ENCODE measurements at places on chromosomes 6 and 20.

GRCh38 chr20:2314759-2315439, 19.1 kb downstream of the TGM3 start:
- DNase-seq = peak; percentile 87

- DNase-seq = no peak
Measured at GRCh38 chr20:40414843-40415615, 274.0 kb downstream of the MAFB start.

- DNase-seq = no peak
Measured at GRCh38 chr6:134190883-134191282, 127.0 kb downstream of the SGK1 start.

- peak; percentile 70 for DNase-seq
Measured at GRCh38 chr20:53652090-53652858, 58.6 kb upstream of the ZNF217 start.

DNA sequence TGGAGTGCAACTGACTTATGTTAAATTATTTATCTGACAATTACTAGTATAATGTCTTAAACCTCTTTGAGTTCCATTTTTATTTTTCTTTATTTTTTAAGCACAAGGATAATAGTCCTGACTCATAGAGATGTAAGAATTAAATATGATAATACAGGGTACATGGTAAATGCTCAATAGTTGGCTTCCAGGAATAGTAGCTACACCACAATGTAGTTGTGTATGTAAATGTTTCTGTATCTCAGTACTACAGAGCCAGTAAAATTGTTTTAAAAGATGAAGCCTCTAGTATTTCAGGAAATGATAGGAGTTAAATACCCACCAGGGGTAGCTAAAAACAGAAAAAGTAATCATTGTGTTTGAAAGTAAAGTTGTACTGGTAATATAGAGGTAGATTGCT, 487.4 kb upstream of the IRAK1BP1 start:
- DNase-seq = no peak

GRCh38 chr20:17794400-17794799, 94.6 kb downstream of the BANF2 start:
- DNase-seq = no peak

GRCh38 chr6:38192011-38192410, 372.5 kb downstream of the ZFAND3 start:
- DNase-seq = no peak

GRCh38 chr6:79543886-79544285, 6.7 kb upstream of the LCA5 start:
- no peak for DNase-seq

- peak; percentile 80 for DNase-seq
Measured at GRCh38 chr20:5090191-5090590, 29.6 kb downstream of the PCNA start.

DNA sequence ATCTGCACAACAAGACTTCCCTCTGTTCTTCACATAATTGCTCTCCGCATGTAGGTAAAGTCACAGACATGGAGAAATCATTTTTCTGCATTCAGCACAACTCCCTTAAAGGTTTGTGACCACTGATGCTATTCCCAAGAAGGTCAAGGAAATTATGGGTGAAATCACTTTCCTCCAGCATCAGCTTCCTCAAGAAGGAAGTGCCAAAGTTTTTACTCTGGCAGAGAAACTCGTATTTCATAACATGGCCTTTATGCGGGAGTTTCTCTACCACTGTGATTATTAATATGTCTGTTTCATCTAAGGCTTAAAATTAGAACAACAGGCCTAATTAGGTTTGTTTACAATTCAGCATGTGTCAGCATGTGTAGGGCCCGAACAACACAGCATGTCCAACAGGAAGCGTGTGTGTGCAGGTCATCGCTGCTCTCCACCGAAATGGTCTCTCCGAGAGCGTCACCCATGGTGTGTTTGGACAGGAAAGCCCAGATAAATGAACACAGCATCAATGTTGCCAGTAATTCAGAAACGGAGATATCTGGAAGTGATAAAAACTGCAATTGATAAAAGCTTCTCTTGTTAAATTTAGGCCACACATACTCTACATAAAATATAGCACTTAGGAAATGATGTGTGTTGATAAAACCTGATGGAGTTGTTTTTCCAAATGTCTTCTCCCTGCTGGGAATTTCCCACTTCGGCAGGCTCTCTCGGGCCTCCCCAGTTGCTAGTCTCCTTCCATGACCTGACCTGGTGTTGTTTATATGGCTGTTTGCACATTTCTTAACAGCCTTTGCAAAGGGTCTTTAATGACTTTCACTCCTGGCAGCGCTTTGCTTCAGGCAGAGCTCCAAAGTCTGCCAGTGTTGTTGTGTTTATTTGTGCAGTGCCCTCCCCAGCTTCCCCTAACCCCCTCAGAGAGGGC, 265.1 kb upstream of the CEP162 start:
- no peak for DNase-seq

DNA sequence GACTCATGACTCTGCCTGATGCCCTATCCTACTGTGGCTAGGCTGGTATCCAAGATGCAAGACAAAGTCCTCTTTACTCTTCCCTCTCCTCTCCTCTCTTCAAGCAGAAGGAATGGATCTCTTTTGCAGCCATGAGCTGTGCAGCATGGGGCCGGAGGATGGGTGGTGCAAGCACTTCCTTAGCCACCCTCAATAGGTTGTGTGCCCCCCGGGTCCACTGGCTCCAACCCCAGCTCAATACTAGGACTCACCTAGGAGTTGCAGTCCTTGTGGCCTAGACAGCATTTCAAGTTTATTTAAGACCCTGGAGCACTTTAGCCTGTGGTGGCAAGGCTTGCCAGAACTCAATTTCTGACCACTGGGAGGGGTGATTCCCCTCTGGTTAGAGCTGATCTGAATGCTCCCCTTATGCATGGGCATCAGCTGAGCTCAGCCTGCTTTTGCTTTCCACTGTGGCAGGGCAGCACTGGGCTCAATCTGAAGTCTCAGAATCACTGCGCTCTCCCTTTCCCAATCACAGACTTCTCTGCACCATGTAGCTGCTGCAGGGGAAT, 29.0 kb upstream of the GRM4 start:
- DNase-seq = no peak

- peak; percentile 63 for DNase-seq
Measured at GRCh38 chr6:6736791-6737654, 148.5 kb downstream of the LY86 start.

DNA sequence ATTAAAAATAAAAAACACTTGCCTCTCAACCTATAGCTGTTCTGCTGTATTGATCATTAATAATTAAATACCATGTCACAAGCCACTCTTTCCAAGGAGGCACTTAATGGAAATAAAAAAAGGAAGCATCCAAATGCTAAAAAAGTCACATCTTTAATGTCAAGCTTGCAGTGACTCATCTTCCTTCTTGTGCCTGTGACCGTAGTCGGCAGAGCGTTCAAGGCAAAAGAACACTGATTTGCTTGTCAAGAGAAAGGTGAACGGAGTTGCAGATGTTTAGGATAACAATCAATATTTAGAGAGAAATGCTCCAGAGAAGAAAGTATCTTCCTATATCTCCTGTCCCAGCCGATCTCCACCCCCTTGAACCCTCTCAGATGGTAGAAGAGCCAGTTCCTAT, 341.0 kb upstream of the OPRM1 start:
- no peak for DNase-seq

- peak; percentile 79 for DNase-seq
Measured at GRCh38 chr6:131519670-131520436, 53.2 kb upstream of the ARG1 start.

GRCh38 chr6:168584671-168585070, 143.7 kb downstream of the SMOC2 start:
- DNase-seq = no peak

GRCh38 chr20:16695628-16696027, 34.2 kb upstream of the SNRPB2 start:
- DNase-seq = no peak

- DNase-seq = no peak
Measured at GRCh38 chr6:133503336-133503729, 262.2 kb downstream of the EYA4 start.

GRCh38 chr6:168301648-168302398, 17.8 kb downstream of the DACT2 start:
- no peak for DNase-seq

GRCh38 chr6:159582736-159583135, 110.3 kb downstream of the SOD2 start:
- DNase-seq = no peak

GRCh38 chr6:5580736-5581581, 319.6 kb downstream of the FARS2 start:
- DNase-seq = no peak

DNA sequence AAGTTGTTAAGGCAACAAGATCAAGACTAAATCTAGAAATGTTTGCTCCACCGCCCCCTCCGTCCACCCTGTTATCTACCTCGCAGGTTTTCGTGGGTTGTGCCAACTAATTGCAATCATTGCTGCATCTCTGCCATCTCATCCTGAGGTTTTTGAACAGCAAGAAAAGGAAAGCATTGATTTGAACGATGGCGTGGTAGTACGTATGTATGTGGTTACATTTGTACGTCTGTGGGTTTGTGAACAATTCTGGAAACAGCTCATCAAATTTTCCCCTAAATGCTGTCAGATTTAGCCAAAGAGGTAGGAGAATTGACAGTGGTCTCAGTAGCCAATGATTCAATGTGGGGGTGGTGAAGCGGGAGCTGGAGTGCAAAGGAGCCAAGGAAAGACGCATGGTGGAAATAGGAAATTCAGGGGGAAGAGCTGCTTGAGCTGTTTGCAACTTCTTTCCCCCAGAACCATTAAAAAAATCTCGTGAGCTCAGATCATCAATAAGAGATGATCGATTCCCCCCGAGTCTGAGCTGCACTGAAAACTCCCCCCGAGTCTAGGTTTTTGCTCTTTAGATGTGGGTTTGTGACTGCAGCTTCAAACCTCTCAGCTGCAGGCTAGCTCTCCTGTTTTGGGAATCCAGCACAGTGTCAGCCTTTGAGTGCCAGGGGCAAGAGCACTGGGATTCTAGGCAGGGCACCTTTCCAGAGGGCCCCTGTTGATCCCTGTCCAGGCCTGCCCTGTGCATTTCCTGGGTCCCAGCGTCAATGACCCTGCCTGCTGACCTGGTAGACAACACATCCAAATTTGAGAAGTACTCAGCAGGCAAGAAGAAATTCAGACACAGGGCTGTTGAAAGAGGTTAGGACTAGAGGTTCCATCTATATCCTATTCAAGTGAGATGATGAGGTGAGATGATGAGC, 72.6 kb upstream of the LY86 start:
- DNase-seq = peak; percentile 69

- DNase-seq = no peak
Measured at GRCh38 chr6:45590226-45590625, 212.5 kb upstream of the SUPT3H start.

GRCh38 chr6:84182001-84182400, 45.4 kb downstream of the CEP162 start:
- DNase-seq = no peak

DNA sequence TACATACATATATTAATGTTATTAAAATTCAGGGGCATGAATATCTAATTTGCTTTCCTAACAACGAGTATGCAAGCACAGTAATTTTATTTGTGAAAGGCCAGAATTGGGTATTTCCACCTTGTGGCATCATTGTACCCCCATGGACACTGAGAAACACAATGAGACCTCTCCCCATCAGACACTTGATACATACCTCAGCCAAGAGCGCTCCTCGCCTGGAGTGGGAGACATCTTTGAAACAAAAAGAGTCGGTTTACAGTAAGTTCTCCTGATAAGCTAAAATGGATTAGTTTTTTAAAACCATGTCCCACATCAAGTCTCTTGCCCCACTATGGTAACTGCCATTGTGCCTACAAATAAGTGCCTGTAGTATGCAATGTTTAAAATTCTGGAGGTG, 2.1 kb downstream of the CNR1 start:
- DNase-seq = no peak

- no peak for DNase-seq
Measured at GRCh38 chr6:54286141-54286540, 22.1 kb upstream of the TINAG start.

DNA sequence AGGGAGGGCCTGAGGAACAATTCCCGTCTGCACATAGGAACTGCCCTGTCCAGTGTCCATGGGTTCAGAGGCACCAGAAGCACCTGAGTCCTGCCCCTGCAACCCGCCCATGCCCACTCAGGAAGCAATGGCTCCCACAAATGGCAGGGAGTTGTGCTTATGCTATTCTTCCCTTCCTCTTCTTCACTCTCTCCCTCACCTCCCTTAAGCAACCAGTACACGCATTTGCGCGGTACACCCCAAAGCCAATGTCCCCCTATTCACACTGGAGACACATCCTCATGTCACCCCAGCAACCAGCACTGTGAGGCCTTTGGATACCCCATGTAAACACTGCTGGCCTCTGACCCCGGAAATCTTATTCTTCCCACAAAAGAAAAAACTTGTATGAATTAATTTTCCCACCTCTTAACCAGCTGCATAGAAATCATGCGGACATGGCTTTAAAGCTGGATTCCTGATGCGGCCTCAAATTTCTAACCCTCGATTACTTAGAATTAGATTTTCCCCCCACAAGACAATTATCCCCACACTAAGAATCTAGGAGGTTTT, 30.9 kb downstream of the FYN start:
- peak; percentile 22 for DNase-seq

DNA sequence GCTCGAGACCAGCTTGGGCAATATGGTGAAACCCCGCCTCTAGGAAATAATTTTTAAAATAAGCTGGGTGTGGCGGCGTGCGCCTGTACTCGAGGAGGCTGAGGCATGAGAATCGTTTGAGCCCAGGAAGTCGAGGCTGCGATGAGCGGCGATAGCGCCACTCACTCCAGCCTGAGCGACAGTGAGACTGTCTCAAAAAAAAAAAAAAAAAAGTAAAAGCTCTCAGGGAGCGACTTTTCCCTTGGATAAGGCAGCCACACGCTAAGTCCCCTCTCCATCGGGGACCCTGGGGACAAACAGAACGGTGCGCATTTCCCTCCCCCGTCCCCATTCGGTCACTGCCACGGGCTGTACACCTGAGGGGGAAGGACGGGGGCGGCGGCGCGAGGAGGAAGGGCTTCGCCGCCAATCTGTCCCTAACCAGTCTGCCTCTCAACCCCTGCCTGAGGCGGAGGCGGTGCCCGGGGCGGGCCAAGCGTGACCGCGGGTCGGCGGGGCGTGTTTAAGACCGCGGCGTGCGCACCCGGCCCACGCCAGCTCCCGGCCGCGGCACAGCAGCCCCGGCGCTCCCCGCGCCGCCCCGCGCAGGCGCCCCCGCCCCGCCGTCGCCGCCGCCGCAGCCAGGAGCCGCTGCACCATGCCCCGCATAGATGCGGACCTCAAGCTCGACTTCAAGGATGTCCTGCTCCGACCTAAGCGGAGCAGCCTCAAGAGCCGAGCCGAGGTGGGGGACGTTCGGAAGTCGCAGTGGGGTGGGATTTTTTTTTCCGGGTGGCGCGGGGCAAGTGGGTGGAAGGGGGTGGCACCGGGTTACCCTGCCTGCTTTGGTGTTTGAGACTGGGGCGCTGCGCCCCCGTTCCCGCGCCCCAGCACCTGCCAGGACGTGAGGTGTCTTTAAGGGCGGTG, at the start of gene GMPR:
Gene GMPR, plus strand, starts transcription at position 531 of the 906 bp plus-strand sequence. Its CDS starts 107 bp downstream, at position 638.
- peak; percentile 95 for DNase-seq

GRCh38 chr20:58128635-58129625, 99.5 kb downstream of the ANKRD60 start:
- no peak for DNase-seq

GRCh38 chr20:13364278-13365170, 143.4 kb downstream of the ISM1 start:
- DNase-seq = no peak
